ENCODE measurements at places on chromosomes 12 and 14. TPM values are rescaled to one million over a fixed set of nuclear protein-coding genes. Genes with fewer than 3 reads are reported as not detected.
A peak's percentile ranks its signal among the peaks of the same experiment; 100 is the strongest.

The C14orf39 gene
- total RNA-seq = 1.9 TPM

The NELL2 gene
- total RNA-seq = 2.7 TPM

The LHX5 gene
- not detected for total RNA-seq

DNA sequence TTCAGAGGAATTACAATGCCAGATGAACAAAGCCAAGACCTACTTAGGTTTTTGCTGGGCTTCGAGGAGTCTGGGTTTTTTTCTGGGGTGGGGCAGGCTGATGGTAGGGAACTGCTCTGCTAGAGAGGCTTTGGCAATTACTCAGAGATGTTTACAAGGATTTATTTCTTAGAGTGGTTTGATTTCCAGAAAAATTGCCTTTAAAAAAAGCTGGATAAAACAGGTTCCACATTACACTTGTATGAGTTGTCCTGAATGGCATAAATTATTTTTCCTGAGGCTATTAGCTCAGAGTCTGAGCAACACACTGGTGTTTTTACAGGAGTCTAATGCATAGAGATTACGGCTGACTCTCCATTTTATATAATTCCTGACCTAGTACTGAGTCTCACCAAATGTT is 118.5 kb upstream of the FRMD6 start:
- no peak for DNase-seq

DNA sequence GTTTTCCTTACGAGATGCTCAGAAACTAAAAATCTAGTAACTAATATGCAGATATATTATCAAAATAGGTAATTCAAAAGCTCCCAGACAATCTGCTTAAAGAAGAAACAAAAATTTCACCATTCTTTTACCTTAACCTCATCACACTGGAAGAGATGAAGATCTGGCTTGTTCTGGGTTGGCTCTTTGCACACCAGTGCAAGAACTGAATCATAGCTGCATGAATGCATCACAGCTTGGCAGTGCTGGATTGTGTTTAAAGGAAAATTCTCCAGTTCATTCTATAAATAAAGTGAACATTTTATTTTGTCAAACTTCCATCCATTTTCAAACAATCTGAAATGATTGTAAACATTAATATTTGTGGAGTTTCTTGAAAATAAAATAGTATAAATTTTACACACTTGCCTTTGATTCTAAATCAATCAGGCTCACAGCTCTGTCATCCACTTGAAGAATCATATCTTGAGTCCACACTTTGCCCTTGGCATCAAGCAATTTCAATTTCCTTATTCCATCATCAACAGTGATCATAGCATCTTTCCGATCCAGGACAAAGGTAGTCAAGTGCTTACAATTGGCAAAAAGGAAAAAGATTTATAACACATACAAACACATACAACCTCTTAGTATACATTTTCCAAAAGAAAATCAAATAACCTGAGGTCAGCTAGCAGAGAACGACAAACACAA is 119.8 kb downstream of the EPS8 start:
- no peak for DNase-seq

GRCh38 chr12:92462049-92462448 is 240.7 kb upstream of the PLEKHG7 start:
- peak; percentile 59 for DNase-seq

DNA sequence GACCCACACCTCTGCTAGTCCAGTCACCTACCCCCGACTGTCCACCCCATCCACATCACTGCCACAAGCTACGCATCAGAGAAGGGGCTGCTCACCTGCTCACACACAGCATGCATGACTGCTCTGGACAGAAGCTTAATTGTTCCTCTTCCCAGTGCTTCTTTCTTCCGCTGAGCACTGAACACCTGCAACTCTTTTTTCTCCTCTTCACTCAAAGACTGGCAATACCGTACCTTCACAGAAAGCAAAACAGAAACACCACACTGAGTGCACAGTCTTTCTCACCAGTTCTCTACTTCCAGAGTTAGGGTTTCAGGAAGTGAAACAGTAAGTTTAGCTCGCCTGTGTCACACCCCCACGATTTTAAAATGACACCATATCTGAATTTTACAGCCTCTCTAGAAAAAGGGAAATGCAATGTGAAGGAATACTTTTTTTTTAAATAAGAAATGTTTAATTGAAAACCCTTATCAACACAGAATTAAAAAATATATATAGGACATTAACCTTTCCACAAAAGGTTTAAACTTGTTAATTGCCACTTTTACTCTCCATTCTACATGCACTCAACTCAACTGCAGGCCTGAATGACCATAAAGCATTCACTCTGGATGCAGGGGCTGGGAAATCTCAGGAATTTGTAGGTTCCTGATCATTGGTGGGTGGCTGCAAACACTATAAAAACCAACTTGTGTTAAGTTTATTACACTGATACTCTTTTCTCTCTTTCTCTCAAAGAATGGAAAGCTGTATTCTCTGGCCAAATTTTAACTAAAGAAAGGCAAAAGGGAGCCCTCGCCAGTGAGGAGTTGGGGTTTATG is 120.0 kb downstream of the PRICKLE1 start:
- DNase-seq = no peak
